Hematopoietic multipotent progenitor cell treated with erythropoietin and hydrocortisone succinate and interleukin-3 and kit ligand, for 15 days (in vitro differentiated cells): ENCODE measurements at places on chromosomes 7 and 10.

GRCh38 chr10:107091126-107091525, 73.4 kb downstream of the SORCS1 start:
- no peak for DNase-seq

DNA sequence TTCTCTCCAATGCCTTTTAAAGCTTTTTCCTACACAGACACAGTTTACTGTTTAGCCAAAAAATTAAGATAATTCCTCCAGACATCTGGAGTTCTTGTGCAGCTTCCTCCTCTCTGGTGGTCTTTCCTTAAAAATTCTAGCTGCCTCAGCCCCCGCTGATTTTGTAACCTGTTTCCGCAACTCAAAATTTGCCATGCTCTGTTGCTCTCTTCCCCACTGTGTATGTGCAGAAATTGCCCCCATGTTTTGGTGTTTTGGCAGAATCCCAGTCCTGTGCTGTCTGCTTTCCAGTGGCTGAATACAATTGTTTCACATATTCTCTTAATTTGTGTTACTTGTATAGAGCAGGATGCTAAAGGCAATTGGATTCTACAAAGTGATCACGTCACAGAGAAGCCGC, 151.7 kb upstream of the PRSS1 start:
- no peak for DNase-seq

DNA sequence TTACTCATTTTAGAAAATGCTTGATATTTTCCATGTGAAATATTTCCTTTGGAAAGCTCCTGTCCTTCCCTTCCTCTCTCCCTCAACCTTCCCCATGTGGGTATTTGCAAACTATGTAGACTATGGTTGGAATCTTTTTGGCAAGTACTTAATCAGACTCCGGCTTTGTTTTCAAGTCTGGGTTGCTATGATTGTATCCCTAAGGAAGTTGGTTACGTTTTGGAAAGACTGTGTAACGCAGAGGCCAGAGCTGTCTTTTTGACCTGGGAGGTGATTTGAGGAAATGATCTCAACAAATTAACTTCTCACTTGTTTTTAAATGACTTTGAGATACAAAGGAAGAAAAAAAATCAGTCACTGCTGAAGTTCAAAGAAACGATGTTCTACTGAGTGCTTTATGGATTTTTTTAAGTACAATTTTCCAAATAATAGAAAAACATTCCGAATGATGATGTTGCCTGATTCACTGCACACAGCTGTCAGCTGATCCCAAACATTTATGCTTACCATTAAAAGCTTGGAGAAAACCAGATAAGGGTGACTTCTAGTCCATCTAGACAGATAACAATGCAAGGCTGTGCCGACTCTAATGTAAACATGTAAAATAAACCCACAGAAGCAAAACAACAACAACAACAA, 145.5 kb upstream of the CELF2 start:
- no peak for DNase-seq

- DNase-seq, result no peak
Observed at GRCh38 chr10:120555842-120556532, 99.0 kb downstream of the PLPP4 start.

DNA sequence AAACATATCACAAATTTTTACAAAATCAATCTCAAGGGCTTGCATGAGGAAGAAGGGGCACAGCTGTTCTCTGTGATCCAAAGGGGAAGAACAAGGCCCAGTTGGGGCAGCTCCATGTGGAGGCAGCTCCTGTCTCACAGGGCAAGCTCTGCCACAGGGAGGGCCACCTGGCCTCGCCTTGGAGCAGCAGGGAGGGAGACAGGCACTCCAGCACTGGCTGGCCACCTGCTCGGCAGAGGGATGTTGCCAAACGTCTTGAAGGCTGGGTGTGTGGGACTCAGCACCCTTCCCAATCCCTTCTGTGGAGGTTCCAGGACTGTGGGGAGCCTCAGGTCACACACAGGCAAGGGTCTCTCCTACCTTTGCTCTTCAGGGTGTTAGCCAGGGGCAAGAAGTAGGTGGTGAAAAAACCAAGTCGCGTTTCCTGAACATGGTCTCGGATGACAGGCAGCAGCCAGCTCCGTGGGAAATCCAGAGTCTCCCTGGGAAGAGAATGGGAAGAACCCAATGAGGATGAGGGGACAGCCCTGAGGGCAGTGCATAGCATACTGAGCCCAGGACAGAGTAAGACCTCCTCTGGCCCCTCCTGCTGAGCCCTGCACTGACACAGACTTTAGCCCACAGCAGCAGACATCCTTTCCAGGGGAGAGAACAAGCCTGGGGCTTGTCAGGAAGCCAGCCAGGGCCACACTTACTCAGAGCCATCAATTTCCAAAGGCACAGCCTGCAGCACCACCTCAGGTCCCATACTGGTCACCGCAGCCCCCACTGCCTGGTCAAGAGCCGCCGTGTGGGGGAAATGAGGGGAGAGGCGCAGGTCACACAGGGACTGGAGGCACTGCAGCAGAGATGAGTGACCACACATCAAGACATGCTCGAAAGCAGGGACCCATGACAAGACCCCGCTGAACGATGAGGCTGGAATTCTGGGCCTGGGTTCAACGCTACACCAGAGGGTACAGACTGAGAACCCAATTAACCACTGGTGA, 21.9 kb downstream of the RRP12 start:
- DNase-seq, result no peak

DNA sequence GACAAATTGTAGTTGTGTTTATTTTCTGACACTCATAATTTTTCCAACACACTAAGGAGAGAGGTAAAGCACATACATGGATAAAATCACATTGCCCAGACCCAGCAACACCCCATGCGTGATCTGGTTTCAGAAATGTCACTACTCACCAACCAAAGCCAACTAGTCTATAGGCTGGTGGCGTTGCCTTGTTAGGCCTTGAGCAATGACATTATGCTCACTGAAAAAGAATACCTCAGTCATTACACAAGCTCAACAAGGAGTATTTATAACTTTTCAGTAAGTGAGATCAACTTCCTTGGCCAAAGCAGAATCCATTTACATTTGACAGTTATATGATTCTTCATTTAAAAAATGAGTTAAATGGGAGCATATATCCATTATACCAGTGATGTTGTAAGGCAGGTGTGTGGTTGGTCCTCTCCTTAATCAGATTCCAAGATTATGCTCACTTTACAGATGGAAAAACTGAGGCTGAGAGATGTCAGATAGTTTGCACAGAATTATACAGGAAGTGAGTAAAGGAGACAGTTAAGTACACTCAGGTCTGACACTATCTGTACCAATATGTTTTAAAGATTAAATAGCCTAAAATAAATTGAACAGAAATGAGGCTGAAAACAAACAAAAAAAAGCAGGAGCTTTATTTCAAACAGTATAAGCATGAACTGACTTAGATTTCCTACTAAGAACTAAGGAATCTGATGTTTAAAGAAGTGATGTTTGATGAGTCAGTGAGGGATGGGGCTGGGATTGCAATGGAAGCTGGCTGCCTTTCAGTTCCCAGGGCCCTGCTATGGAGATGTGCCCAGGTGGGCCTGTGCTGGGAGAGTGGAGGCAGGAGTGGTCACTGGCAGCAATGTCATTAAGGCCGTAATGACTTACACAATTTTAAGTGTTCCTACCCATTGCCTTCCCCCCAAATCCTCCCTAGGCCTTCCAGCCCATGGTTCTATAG, 118.3 kb downstream of the RAPGEF5 start:
- DNase-seq, result no peak
